ENCODE measurements at places on chromosomes 12 and 14.

- DNase-seq: no peak
These were observed 121.3 kb downstream of the KCNMB4 start for GRCh38 chr12:70487440-70487839.

- DNase-seq: no peak
These were observed 449.9 kb downstream of the LRIG3 start for GRCh38 chr12:58470266-58471010.

- DNase-seq: no peak
These were observed 344.6 kb downstream of the ETNK1 start for GRCh38 chr12:22969521-22969920.

DNA sequence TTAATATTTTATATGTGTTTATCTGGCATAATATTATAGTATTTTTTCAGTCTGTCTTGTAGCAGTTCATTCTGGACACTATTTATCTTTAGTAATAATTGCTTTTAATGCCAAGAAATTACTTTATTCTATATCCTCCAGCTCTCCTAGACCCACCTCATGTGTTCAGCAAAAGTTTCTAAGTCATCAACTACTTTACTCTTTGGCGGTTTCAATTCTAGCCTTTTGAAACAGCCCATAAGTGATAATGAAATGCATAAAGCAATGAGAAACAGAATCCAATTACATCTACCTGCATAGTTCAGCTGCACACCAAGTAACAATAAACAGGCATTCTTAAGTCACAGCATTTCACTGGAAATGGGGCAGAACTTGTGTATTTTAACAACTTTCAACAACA, 225.5 kb downstream of the SLC25A21 start:
- no peak for DNase-seq

- DNase-seq: no peak
These were observed 125.7 kb downstream of the TSPAN9 start for GRCh38 chr12:3202734-3203446.

DNA sequence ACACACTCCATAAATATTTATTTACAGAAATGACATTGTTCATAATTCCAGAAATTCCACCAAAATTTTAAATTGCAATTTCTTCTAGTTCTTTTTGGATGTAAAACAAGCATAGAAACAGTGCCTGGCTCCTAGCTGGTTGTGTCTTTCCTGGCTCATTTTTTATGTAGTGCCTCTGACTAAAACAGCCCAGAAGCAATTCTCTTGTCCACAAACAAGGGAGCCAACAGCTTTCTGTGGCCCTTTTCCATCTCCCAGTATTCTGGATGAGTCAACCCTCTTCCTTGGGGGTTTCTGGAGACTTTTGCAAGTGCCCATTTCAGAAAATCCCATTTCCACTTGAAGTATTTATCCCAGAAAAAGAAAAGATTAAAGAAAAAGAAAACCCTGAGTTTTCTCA, 141.4 kb downstream of the PHLDA1 start:
- DNase-seq: no peak

DNA sequence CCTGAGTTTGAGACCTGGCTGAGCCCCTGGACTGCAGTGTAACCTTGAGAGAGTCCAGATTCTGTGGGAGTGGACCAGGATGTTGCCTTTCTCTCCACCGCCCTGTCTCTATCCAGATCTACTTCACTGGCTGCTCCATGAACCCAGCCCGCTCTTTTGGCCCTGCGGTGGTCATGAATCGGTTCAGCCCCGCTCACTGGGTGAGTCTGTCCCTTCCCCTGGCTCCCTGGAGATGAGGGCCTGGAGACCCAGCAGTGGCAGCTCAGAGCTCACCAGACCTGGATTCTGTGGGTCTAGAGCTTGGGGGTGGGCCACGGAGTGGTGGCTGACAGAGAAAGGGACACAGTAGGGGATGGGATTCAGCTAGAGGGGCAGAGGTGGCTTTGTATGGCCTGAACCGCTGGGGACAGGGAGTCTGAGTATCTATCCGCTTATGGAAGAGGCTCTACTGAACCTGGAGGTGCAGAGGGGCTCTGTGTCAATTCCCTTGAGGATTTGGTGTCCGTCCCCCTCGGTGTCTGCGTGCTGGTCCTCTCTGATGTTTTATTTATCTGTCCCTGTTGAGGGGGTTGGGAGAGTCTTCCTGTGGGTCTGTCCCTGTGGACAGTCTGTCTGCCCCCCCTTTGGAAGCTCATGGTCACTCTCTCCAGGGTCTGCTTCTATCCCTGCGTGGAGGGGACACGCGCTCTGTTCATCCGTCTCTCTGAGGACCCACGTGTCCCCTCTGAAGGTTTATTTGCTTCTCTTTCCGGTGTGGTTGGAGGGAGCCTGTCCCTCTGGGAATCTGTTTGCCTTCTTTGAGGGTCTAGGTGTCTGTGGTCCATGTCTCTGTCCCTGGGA, 2.5 kb downstream of the AQP5 start:
- no peak for DNase-seq
